Inflammatory macrophage (primary cell): ENCODE measurements at places on chromosomes 2 and 18.

DNA sequence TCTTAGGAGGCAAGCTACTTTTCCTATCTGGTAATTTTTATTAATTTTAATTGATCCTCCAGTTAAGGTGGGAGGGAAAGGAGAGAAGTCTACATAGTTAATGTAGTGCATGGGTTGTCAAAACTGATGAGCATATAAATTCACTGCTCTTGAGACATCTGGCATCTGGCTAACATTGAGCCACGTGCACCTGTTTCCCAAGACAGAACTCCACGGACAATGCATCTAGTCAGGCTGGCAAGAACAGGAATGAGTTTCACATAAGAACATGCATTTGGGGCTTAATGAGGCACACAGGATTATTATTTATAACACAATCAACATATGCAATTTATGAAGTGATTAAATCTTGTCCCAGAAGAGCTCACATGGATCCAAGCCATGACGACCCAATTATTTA is 16.2 kb upstream of the RAB1A start:
- DNase-seq = no peak

GRCh38 chr2:224257156-224257555 is 144.8 kb downstream of the FAM124B start:
- DNase-seq = no peak

GRCh38 chr2:234304950-234305349 is 191.9 kb downstream of the ARL4C start:
- no peak for DNase-seq

DNA sequence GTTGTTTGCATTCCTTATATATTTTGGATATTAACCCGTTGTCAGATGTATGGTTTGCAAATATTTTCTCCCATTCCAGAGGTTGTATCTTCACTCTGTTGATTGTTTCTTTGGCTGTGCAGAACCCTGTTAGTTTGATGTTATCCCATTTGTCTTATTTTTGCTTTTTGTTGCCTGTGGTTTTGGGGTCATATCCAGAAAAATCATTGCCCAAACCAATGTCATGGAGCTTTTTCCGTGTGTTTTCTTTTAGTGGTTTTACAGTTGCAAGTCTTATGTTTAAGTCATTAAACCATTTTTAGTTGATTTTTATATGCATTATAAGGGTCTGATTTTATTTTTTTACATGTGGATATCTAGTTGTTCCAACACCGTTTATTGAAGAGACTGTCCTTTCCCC is 35.8 kb downstream of the PPIG start:
- no peak for DNase-seq

GRCh38 chr2:109264595-109265328 is 135.8 kb downstream of the SH3RF3 start:
- peak; percentile 45 for DNase-seq

DNA sequence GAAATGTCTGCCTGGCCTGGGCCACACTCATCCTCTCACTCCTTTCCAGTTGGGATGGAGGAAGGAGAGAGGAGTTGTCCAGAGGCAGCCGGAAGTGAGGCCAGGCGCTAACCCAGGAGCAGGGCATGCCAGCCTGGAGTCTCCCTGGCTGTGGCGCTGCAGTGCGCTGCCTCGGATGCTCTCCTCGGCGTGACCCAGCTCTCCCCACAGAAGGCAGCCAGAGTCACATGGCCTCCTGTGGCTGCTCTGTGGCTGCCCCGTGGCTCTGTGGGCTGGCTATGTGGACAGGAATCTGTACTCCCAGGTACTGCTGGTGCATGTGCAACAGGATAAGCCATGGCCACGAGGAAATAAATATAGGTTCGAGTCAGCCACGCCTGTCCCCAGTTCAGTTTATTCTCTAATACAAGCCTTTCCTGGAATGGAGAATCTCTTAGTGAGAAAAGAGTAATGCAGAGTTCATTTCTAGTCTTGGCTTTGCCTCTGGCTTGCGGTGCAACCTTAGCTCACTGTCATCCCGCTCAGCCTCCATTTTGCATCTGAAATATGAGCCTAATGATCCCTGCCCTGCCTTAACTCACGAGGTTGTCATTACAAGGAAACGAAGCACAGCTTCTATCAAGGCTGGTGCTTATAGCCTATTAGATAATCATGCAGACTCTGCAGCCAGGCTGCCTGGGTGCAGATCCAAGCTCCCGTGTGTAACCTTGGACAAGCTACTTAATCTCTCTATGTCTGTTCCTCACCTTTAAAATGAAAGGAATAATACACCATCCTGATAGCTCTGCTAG is 106.3 kb downstream of the ANTXR1 start:
- no peak for DNase-seq

DNA sequence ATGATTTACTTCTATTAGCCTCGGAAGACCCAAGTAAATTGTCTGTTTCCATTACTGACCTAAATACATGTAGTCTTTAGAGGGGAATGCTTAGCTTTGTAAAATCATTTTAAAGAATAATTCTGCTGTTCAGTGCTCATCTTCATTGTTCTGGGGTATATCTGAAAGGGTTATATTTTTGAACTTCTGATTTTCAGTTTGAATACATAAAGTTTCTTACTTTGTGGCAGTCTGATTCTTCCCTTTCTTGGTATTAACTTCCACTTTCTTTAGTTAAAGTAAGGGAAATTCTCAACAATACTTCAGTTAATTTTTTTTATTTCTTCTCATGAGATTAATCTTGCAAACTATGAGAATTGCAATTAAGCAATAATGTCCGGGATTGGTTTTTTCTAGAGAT is 148.4 kb downstream of the DOCK10 start:
- no peak for DNase-seq

DNA sequence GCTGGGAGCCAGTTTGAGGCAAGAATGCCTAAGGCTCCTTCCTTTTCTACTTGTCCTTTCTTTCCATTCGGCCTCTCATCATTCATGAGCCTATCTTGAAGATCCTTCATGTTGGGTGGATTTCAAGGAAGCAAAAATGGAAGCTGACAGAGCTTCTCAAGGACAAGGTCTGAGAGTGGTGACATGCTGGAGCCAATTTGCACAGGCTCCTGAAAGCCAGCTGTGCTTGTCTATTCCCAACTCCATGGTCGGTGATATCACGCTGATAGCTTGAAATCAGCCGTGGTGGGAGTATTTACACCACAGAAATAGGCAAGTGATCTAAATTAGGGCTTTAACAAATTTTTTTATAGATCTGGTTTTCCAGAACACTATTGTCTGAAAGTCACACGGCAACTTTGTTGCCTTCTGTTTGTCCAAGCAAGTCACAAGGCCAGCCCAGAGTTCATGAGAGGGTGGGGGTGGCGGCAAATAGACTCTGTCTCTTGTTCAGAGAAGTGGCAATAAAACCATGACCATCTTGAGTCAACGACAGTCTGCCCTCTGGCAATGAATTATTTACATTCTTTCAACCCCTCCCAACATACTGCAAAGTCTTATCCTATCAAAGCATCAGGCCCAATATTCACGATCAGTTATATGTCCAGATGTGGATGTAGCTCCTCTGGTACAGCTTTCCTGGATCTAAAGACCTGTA is 49.9 kb upstream of the SLC35F5 start:
- no peak for DNase-seq
